ENCODE measurements at places on chromosomes 5 and 9.

DNA sequence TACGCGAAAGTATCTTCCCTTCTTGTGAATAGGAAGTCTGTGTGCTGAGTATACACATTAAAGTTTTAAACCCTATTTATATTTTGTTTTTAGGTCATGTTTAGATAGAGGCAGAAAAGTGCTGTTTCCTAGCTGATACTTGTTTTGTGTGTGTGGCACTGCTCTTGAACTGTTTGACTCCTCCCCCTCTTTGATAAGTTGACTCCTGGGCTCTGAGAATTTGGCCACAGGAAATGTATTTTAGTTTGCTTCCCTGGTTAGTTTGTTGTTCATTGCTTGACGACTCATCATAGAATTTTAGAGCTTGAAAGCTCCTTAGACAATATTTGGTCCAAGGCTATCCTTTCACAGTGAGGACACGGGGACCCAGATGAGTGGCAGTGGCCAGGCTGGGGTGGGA is 2.0 kb upstream of the CDC14B start:
- DNase-seq = no peak

GRCh38 chr5:93584596-93585040 is 1.6 kb downstream of the NR2F1 start:
- no peak for DNase-seq

DNA sequence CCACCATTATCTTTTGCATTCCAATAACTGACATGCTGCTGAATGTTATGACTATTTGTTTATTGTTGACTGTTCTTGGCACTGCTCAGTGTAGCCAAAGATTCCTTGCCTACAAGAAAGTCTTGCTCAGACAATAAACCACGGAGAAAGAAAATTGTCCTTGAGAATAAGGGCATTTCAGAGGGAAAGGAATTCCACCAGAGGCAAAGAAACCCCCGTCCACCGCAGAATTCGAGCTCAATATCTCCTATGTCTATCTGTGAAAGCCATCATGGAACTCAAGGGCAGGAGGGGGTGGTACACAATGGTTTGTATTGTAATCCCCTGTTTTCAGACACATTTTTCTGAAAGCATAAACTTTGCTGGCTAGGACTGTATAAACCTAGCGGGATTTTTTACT is 70.3 kb upstream of the ADAMTS16 start:
- DNase-seq = no peak

- no peak for DNase-seq
These were observed 327.6 kb upstream of the ADAMTSL1 start for GRCh38 chr9:18146329-18146728.

GRCh38 chr5:52743970-52744369 is 43.7 kb upstream of the ITGA1 start:
- peak; percentile 5 for DNase-seq

DNA sequence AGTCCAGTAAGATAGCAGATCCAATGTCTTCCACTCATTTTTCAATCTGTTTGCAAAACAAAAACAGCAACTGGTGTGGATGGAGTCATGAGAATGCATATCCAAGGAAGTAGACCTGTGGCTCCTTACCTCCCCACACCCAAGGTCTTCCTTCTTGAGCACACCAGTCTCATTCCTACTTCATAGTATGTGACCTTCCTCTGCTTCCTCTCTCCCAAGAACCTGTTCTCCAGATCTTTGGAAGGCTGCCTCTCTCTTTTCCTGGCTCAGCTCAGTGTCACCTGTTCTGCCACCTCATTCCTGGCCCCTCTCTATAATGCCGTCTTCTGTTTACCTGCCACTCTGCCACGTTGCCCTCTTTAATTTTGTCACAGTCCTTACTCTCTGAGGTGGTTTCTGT is 7.9 kb upstream of the TRIM7 start:
- no peak for DNase-seq

GRCh38 chr9:138077126-138077525 is 199.5 kb downstream of the CACNA1B start:
- no peak for DNase-seq

DNA sequence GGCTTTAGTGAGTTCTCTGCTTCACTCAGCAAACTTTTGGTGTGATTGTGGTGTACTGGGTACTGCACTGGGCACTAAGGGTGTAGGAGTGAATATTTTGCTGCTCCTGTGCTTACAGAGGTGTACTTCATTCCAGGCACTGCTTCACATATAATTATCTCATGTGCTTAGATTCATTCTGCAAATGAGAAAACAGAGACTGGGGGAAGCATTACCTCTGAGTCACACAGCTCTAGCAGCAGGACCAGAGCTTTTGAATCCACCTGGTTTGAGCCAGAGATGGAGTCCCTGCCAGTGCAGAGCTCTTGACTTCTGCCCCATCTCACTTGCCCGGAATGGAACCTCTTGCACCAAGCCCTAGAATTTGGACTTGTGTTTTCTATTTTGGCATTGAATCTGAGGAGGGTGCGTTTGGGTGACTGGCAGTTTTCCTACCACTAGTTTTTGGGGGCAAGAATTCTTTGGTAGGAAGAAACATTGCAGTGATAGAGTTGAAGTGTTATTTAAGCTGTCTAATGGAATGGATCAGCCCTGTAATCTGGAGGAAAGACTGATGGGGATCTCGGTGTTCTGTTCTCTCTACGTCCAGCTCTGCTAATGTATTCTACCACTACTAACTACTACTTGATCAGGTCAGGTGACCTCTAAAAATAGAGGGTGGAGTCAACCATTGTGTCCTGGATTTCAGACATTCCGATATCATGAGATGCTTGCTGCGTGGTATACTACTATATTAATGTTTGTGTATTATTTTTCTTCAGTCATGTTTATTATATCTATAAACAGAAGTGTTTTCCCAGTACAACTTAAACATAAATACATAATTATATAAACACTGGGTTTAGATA is 2.5 kb downstream of the ARHGAP26 start:
- DNase-seq = no peak

DNA sequence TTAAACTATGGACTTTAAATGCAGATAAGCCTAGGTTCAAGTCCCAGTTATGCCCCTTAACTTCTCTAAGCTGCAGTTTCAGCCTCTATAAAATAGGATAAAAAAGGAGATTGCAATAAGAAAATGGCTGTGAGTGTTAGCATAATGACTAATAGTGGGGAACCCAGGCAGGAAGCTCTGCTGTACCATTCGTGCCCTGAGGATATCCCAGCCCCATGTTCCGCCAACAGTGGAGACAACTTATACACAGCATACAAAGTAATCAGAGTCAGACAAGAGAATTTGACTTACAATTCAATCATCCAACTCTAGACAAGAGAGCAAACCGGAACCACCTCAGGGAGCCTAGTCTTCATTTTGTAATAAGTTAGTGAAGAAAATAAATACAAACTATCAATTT is 141.5 kb upstream of the FSTL4 start:
- no peak for DNase-seq

GRCh38 chr5:160057256-160057655 is 48.3 kb downstream of the TTC1 start:
- DNase-seq = no peak

DNA sequence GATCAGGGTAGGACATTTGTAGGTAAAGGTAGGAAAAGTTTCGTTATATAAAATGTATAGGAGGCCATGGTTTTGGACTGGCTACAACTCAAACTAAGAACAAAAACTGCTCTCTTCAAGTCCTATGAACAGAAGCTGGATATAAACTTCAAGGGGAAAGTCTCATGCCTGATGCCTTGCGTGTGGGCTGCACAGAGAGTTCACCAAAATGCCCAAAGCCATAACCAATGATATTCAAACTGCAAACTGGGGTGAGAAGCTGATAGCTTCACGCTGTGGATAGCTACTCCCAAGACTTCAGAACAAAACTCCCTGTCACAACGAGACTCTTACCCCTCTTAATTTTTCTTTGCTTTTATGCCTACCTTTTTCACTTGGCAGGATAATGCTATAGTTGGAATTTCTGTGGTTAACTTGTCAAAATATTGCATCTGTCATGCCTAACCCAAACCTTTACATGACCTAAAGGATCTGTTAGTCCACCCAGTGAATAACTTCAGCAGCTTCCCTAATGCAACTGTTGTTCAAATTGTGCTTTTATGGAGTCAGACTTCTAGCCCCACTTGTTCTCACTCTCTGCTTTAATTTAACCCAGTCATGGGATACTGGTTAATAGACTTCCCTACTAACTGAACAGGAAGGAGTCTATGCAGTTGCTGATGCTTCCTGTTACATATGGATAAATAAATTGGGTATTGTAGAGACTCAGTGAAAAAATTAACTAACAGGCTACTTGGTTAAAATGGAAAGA is 71.9 kb downstream of the SFXN1 start:
- DNase-seq = no peak

DNA sequence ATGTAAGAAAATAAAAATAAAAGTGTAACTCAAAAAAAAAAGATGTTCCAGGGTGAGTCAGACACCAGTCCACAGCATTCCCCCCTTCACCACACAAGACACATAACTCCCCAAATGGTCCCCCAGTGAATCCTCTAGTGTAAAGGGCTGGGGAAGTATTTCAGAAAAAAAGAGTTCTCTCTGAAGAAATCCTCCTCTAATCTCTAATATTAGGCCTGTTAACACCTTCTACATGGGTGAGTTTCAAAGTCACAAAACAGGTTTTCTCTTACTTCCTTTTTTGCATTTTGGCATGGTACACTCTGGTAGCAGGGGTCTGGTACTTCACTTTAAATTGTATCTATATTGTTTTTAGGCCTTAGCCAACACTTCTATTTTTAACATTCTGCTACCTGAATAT is 28.2 kb downstream of the RNF145 start:
- DNase-seq = no peak

- DNase-seq = no peak
These were observed 17.4 kb downstream of the TMOD1 start for GRCh38 chr9:97518909-97519307.

- no peak for DNase-seq
These were observed 243.7 kb upstream of the SLC24A2 start for GRCh38 chr9:20032413-20033006.

GRCh38 chr9:137715321-137715720 is 96.5 kb downstream of the EHMT1 start:
- no peak for DNase-seq

DNA sequence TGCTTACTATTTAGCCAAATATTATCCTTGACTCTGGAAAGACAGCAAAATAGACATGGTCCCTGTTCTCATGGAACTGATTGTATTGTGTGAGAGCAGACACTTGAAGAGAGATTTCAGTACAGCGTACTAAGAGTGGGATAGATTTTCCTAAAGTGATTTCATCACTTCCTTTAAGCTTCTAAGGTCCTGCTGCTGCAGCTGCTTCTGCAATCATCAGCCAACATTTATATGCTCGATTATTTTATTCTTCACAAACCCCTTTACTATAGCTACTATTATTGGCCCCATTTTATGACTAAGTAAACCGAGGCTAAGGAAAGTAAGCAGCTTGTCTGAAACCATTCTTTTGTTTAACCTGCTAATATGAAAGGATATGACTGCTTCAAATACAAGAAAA is 137.7 kb downstream of the SPATA31D1 start:
- no peak for DNase-seq

DNA sequence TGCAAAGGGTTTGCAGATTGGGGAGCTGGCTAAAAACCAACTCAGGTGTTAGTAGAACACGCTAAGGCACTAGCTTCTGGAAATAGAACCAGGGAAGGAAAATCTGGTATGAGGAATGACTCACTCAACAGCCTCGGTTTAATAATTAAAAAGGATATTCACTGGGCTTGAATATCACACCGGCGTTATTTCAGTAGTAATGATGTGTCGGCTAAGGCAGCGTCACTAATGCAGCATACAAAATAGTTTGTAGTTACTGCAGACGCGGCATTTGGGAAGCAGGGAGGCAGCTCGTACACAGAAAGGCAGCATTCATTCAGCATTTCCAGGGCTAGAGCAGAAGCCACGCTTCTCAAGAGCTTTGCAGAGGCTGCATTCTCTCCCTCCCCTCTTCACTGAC is 1.7 kb downstream of the ADRA1B start:
- DNase-seq = no peak

GRCh38 chr9:37372839-37373238 is 49.7 kb upstream of the GRHPR start:
- DNase-seq = no peak

DNA sequence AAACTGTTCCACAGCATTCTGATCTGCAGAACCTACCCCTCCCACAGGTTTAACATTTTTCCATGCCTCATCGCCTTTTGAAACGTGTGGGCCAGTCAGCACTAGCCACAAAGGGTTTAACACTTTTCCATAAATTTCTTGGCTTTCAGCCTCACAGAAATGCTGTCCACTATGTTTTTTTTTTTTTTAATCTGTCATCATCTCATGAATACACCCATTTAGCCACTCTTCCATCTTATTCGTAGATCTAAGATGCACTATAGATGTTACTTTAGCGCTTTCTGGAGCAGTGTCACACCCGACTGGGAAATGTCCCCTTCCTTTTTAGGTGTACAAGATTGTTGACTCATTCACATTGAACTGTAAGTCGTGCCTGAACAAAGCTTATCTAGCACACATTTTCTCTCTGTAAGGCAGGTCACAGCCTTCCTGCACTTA is 62.3 kb downstream of the GCNT1 start:
- no peak for DNase-seq
